Left renal cortex interstitium (tissue), 4 donors: ENCODE measurements at places on chromosomes 5 and 9. TPM values are rescaled to one million over a fixed set of nuclear protein-coding genes. Genes with fewer than 3 reads are reported as not detected.
A peak's percentile ranks its signal among the peaks of the same experiment; 100 is the strongest.

IFNA21 gene
- not detected for polyA plus RNA-seq

GBGT1 gene
- polyA plus RNA-seq = 3.1 TPM

ZNF366 gene
- 3.4 TPM for polyA plus RNA-seq

PCDHA3 gene
- polyA plus RNA-seq = 0.21 TPM

CDH9 gene
- 8.7 TPM for polyA plus RNA-seq

SCGB3A2 gene
- not detected for polyA plus RNA-seq

TPPP gene
- polyA plus RNA-seq = 4.3 TPM

IL3 gene
- not detected for polyA plus RNA-seq

UBE2QL1 gene
- polyA plus RNA-seq = 1.1 TPM

JAKMIP2 gene
- 6.6 TPM for polyA plus RNA-seq

GRCh38 chr5:119379942-119380547 lies 24.2 kb downstream of the TNFAIP8 start:
- no peak for DNase-seq

GRCh38 chr9:700365-701282 lies 140.9 kb upstream of the DMRT1 start:
- no peak for DNase-seq

DNA sequence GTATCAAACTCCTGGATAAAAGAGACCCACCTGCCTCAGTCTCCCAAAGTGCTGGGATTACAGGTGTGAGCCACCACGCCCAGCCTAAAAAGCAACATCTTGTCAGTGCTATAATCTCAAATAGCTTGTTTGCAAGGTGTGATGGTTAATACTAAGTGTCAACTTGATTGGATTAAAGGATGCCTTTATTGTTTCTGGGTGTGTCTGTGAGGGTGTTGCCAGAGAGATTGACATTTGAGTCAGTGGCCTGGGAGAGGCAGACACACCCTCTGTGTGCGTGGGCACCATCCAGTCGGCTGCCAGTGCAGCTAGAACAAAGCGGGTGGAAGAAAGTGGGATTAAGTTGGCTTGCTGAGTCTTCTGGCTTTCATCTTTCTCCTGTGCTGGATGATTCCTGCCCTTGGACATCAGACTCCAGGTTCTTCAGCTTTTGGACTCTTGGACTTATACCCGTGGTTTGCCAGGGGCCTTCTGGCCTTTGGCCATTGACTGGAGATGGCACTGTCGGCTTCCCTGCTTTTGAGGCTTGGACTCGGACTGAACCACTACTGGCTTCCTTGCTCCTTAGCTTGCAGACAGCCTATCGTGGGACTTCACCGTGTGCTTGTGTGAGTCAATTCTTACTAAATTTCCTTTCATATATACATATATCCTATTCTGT lies 28.1 kb downstream of the TARS1 start:
- DNase-seq = no peak

- DNase-seq = no peak
These were observed 32.1 kb downstream of the NIPBL start for GRCh38 chr5:36908544-36909260.

GRCh38 chr5:139296862-139297326 lies 3.4 kb downstream of the MATR3 start:
- DNase-seq = no peak

- no peak for DNase-seq
These were observed 312.6 kb upstream of the KIF2A start for GRCh38 chr5:61993295-61993927.

- peak; percentile 10 for DNase-seq
These were observed 33.8 kb upstream of the DTWD2 start for GRCh38 chr5:119022017-119022745.

DNA sequence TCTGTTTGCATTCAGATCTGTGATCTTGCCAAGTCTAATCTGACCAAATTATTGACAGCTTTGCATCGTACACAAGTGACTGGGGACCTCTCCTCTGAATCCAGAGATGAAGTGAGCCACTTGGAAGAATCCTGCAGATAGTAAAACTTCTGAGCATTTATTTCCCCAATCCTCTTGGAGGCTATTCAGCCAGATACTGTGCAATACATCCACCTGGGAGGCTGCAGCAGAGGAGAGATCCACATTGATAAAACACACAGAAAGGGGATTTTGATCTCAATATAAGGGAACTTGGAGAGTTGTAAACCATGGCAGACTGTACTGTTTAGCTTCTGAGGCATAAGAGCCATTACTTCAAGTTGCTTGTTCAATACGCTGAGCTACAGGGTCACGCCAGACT lies 654.6 kb downstream of the MTRR start:
- DNase-seq = no peak

DNA sequence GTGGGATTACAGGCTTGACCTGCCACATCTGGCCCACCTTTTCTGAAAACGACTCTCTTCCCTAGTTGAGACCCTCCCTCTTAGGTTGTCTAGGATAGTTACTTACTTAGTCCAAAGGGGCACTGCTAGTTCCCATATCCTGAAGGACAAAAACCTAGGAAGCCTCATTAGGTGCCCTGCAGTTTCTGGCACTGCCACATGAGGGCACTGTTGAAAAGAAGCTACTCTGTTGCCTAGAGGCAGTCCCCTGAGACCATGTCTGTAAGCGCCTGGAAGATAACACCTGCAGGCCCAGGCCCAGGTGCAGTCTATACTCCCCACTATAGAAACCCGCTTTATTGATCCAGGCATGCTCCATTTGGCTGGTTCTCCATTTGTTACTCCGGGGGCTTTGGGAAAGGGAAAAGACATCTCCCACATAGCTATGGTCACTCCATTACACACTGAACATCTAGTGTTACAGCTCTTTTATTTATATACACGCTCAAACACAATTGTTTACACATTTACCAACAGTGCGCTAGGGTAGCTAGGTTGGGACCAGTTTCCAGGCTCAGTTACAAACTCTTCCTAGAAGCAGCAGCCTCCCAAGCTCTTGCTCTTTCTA lies 73.4 kb upstream of the PPARGC1B start:
- no peak for DNase-seq

DNA sequence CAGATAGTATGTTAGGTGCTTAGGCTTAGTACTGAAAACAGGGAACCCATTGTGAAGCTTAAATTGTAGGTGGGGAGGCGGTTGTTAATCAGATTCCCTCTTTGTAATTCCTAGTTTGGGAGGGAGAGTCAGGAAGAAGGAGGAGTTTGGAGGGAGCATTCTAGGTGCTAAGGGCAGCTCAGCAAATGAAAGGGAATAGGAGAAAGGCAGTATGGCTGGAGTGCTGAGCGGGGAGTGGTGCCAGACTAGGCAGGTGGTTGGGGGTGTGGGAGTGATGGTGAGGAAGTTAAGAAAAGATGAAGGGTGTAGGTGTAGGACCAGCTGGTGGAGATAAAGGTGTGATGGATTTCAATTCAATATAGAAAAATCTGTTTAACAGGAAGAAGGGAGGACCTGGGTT lies 11.1 kb upstream of the GARNL3 start:
- no peak for DNase-seq

DNA sequence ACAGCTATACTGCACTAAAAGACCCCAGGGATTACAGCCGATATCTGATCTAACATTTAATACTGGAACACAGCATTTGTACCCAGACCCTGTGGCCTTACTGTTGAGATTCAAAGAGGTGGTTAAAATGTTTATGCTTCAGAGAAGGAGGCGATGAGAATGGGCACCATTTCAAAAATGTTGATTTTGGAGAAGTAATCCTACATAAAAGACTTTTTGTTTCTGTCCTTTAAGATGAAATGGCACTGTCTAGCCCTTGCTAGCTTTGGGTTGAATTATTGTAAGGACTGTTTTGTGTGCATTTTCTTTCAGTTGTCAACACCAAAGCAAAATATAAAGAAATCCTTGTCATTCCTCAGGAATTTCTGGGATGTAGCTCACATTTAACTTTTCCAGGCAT lies 288.5 kb upstream of the ANKH start:
- DNase-seq = no peak

GRCh38 chr5:113170707-113171106 lies 194.1 kb downstream of the DCP2 start:
- no peak for DNase-seq

- no peak for DNase-seq
These were observed 32.9 kb downstream of the RALGPS1 start for GRCh38 chr9:126947529-126947928.

DNA sequence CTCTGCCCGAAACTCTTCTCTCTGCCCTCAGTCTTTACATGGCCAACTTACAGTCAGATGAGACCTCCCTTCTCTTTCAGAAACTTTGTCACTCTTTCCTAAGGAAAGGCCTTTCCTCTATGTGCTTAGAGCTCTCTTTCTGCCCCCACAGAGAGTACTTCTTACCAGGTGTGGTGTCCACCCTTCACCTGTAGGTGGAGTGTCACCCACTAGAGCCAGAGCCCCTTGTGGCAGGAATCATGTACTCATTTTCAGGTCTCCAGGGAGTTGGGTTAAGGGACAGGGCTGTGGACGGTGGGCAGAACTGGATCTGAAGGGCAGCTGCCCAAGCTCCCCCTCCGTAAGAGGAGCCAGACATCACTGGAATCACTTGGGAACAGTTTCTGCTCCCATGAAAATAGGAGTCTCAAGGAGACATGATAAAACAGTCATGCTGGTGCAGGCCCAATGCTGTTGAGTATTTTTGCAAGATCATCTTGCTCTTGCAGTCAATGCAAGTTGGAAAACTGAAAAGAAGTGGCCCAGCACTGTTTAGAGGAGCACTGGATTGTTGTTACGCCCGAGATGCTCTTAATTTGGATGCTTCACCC lies 436.7 kb downstream of the ZSWIM6 start:
- DNase-seq = no peak

DNA sequence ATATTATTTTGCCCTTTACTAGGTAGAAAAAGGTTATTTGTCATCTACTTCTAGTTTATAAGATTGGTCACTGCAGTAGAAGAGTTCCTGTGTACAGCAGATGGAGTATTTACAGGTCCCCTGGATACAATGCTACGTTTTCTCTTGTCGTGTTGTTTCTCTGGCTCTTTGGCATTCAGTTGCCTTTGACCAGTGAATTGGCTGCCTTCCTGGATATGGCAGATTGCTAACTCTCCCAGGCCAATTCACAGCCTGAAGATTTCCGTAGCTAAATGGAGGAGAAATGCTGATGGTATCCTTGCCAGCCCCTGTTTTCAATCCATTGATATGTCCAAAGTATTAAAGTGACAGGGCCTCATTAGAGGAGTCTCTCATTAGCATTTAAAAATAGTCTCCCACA lies 32.5 kb upstream of the GNAQ start:
- no peak for DNase-seq

- DNase-seq = no peak
These were observed 706.7 kb upstream of the PTPRD start for GRCh38 chr9:11319538-11319937.

DNA sequence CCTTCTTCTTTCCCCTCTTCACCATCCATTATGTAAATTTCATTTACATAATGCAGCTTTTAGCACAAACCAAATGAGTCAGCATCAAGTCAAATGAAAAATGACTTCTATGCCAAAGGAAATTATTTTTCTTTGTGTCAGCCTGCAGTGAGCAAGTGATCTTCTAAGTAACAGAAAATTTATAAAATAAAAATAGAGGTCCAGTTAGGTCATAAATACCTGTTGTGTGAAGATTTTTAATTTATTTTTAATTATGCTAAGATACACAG lies 16.7 kb upstream of the THG1L start:
- no peak for DNase-seq

DNA sequence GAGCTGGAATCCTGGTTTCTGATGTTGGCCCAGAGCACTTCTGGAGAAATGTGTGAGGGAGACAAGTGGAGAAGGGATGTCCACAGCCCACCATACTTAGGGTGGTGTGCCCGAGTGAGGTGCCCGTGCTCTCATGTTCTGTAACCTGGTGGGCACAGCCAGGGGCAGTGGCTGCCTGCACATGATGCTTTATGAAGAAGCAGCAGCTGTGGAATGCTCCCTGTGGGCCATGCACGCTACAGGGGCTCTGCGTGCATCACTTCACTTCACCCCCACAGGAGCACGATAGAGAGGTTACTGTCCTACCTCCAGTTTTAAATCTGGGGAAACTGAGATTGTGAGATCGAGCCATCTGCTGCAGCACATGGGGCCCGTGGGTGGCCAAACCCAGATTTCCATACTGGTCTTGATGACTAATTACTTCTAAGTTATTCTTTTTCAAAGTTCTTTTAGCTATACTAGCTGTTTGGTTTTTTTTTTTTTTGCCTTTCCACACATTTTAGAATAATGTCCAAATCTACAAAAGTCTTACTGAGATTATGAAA lies 441.6 kb downstream of the GADD45G start:
- no peak for DNase-seq

GRCh38 chr9:93196096-93197055 lies 12.4 kb downstream of the WNK2 start:
- no peak for DNase-seq

- DNase-seq = no peak
These were observed 320.1 kb downstream of the AGTPBP1 start for GRCh38 chr9:85421641-85422040.

DNA sequence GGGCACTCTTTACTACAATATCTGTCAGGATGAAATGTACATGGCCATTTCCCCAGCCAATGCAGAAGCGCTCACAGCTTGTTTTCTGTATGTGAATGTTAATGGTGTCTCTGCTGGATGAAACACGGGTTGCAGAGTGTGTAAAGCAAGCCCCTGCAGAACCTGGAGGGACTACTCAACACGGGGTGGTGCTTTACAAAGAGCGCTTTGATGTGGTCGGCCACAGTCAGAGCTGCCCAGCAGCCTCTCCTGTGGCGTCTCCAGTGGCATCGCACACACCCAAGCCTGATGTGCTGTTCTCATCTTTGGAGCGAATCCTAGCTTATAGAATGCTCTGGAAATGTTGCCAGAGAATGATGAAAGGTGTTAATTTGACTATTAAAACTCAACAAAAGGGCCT lies 162.7 kb upstream of the NFIL3 start:
- no peak for DNase-seq

GRCh38 chr5:178359738-178360137 lies 127.1 kb upstream of the PHYKPL start:
- DNase-seq = no peak
